PC-9 (cell line): ENCODE measurements at places on chromosomes 16 and 17.

GRCh38 chr17:46727572-46728348, 90.7 kb downstream of the WNT3 start:
- peaks cover 12% of the 10 kb centered on the region for H3K4me1 ChIP-seq
- H3K4me3 ChIP-seq, result no peak overlapping the region
- no peaks in the 10 kb centered on the region for H3K27me3 ChIP-seq
- peak; percentile 65 for DNase-seq
- no peaks in the 10 kb centered on the region for H3K36me3 ChIP-seq

GRCh38 chr17:47188271-47188875, 722 bp downstream of the CDC27 start:
- peaks cover 32% of the 10 kb centered on the region for H3K4me1 ChIP-seq
- no peaks in the 10 kb centered on the region for H3K27me3 ChIP-seq
- DNase-seq, result no peak

DNA sequence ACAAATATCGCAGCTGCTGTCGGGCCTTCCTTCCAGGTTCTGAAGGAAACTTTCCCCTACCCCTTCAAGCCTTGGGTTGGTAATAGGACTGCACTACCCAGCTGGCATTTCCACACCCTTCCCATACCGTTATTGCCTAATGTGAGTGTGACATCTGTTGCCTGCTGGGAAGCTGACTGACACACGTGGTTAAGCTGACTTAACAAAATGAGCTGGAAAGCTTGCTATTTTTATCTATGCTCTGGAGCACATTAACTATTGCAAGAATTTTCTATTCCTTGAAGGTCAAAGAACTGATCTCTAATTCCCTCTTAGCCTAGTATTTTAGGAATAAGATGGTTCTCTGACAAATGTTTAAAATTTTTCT, 79.5 kb downstream of the PMP22 start:
- no peak overlapping the region for H3K4me3 ChIP-seq
- no peaks in the 10 kb centered on the region for H3K4me1 ChIP-seq
- no peak overlapping the region for H3K27ac ChIP-seq
- H3K36me3 ChIP-seq, result no peaks in the 10 kb centered on the region
- DNase-seq, result no peak

GRCh38 chr17:67990909-67991308, 5.4 kb downstream of the C17orf58 start:
- DNase-seq, result no peak
- peaks cover 24% of the 10 kb centered on the region for H3K4me1 ChIP-seq
- 0 out of 2 replicates have a peak, but pooled peaks cover 3% of the 10 kb centered on the region for H3K36me3 ChIP-seq
- no peaks in the 10 kb centered on the region for H3K27me3 ChIP-seq
- no peak overlapping the region for H3K4me3 ChIP-seq

- H3K27me3 ChIP-seq, result no peaks in the 10 kb centered on the region
Measured at GRCh38 chr17:49700960-49701359, 6.8 kb downstream of the SLC35B1 start.

- peaks cover 69% of the 10 kb centered on the region for H3K4me1 ChIP-seq
- DNase-seq, result peak; percentile 88
- no peaks in the 10 kb centered on the region for H3K27me3 ChIP-seq
- H3K27ac ChIP-seq, result peak overlapping the region; percentile 94
Measured at GRCh38 chr17:64385187-64386083, 5.2 kb downstream of the PECAM1 start.

DNA sequence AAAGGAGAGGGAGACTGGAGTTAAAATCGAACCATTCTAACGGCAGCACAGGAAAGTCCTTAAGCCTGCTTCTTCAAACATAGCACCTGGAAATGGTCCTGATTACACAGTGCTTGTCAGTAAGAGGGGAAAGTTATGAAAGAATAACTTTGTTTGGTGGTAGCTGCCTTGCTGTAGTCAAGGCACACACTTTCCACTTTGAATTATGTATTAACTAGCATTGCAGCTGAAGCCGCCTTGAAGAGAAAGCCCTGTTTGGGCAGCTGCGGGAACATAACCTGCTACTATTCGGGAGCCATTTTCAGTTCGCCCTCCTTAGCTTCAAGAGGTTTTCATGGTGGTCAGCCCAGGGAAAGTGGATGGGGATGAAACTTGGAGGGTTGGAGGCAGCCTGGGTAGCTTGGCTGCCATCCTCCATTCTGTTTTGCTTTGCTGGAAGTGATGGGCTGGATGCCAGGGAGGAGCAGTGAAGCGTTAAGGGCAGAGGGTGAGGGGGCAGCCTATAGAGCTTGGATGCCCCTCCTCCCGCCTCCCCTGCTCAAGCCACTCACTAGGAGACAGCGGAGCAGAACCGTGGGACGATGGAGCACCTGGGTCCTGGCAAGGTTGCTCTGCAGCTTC, 5.3 kb upstream of the HAS3 start:
- H3K27me3 ChIP-seq, result no peaks in the 10 kb centered on the region
- no peak overlapping the region for H3K4me3 ChIP-seq
- no peak overlapping the region for H3K27ac ChIP-seq
- H3K36me3 ChIP-seq, result no peaks in the 10 kb centered on the region
- H3K4me1 ChIP-seq, result no peaks in the 10 kb centered on the region; the same call in 1 of the 2 replicates

- H3K4me1 ChIP-seq, result peaks cover 23% of the 10 kb centered on the region
Measured at GRCh38 chr16:47925811-47926460, 229.9 kb downstream of the ABCC12 start.

- H3K4me1 ChIP-seq, result peaks cover 23% of the 10 kb centered on the region
- H3K36me3 ChIP-seq, result no peaks in the 10 kb centered on the region
- peak; percentile 60 for DNase-seq
- H3K27me3 ChIP-seq, result no peaks in the 10 kb centered on the region
Measured at GRCh38 chr16:57091200-57091974, 996 bp upstream of the CPNE2 start.

- peak; percentile 94 for DNase-seq
- peak overlapping the region; percentile 61 for H3K4me3 ChIP-seq
- no peaks in the 10 kb centered on the region for H3K27me3 ChIP-seq
- no peaks in the 10 kb centered on the region for H3K36me3 ChIP-seq
Measured at GRCh38 chr16:3152277-3152990, 17.6 kb downstream of the ZNF213 start.

- no peak overlapping the region for H3K27ac ChIP-seq
- H3K4me1 ChIP-seq, result no peaks in the 10 kb centered on the region
- H3K36me3 ChIP-seq, result no peaks in the 10 kb centered on the region
- peaks cover 19% of the 10 kb centered on the region for H3K27me3 ChIP-seq
- no peak overlapping the region for H3K4me3 ChIP-seq
Measured at GRCh38 chr16:21126518-21126917, 24.1 kb downstream of the DNAH3 start.

DNA sequence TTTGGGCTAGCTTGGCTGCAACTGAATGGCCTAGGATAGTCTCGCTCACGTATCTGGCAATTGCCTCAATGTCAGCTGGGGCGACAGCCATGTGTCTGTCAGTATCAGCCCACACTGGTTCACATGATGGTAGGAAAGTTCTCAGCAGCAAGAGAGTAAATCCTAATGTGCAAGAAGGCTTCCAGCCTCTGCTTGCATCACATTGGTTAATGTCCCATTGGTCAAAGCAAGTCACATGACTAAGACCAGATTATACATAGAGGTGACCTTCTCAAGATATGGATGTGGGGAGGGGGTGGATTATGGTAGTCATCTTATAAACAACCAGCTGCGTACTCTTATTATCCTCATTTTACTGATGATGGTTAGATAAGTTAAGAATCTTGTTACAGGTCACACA, 31.0 kb downstream of the CHP2 start:
- H3K4me1 ChIP-seq, result no peaks in the 10 kb centered on the region
- no peak overlapping the region for H3K27ac ChIP-seq
- DNase-seq, result no peak
- no peak overlapping the region for H3K4me3 ChIP-seq
- no peaks in the 10 kb centered on the region for H3K36me3 ChIP-seq

DNA sequence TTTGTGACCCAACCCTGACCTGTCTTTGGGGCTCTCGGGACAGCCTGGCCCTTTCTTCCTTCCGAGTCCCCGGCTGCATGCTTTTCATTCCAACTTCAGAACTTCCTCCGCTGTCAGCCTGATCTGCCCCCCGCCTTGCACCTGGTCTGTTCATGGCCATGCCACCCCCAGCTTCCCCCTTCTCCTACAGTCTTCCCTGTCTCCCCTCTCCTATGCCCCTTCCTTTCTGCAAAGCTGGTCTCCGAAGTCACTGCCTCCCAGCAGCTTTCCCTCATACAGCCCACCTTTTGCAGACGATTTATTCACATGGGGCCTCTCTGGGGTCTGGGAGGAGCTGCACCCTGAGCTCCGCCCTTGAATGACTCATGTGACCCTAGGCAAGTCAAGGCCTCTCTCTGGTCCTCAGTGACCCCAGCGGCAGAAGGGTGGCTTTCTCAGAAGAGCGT, 47.1 kb upstream of the SDK2 start:
- H3K4me3 ChIP-seq, result no peak overlapping the region
- H3K4me1 ChIP-seq, result no peaks in the 10 kb centered on the region
- H3K27me3 ChIP-seq, result peaks cover 63% of the 10 kb centered on the region

DNA sequence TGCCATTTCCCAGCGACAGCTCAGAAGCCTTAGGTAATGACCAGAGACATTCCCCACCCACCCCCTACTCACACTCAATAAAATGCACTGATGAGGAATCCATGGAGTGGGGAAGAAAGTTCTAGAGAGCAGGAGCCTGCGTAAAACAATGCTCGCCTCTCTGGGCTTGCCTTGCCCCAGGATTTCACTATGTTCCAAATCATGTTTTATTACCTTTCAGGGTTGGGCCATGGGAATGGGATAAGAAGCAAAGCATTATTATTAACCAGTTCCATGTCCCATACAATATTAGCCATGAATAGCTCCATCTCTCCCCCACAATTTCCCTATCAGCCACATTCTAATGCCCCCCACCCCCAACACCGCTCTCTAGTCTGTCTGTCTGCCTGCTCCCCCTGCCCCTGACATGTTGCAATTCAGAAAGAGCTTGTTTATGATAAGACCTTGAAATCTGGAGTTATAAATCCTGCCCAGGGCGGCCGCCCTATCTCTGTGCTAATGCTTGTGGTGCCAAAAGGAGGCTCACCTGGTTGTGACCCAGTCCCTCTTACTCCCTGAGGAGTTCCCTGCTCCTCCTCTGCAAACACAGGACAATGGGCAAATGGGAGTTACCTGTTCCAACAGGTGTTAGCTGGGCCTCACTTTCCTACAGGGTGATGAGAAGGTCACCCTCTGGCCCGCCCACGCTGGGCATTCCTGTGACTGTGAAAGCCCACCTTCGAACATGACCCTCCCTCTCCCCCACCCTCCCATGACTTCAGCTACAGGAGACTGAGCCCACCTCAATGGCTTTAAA, 28.0 kb upstream of the DDX52 start:
- H3K27me3 ChIP-seq, result no peaks in the 10 kb centered on the region
- H3K27ac ChIP-seq, result peak overlapping the region; percentile 53
- H3K36me3 ChIP-seq, result no peaks in the 10 kb centered on the region
- no peak for DNase-seq
- H3K4me3 ChIP-seq, result no peak overlapping the region
- H3K4me1 ChIP-seq, result peaks cover 16% of the 10 kb centered on the region

DNA sequence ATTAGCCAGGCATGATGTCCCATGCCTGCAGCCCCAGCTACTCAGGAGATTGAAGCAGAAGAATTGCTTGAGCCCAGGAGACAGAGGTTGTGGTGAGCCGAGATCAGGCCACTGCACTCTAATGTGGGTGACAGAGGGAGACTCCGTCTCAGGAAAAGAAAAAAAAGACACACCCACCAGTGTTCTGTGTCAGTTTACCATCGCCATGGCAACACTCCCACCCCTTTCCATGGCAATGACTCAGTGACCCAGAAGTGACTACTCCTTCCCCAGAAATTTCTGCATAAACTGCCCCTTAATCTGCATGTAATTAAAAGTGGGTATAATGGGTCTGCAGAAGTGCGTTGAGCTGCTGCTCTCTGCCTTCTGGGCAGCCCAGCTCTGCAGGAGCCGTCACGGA, 4.0 kb upstream of the ZC3H18 start:
- H3K27ac ChIP-seq, result no peak overlapping the region
- no peak overlapping the region for H3K4me3 ChIP-seq
- no peaks in the 10 kb centered on the region for H3K36me3 ChIP-seq
- peaks cover 6% of the 10 kb centered on the region; the same call in 1 of the 2 replicates for H3K4me1 ChIP-seq

- H3K4me1 ChIP-seq, result peaks cover 42% of the 10 kb centered on the region
- no peaks in the 10 kb centered on the region for H3K27me3 ChIP-seq
- peak overlapping the region; percentile 54; the same call in 1 of the 2 replicates for H3K4me3 ChIP-seq
- peak; percentile 81 for DNase-seq
- H3K27ac ChIP-seq, result peak overlapping the region; percentile 100
- no peaks in the 10 kb centered on the region for H3K36me3 ChIP-seq
Measured at GRCh38 chr17:82876149-82876548, 36.3 kb upstream of the ZNF750 start.

- no peaks in the 10 kb centered on the region for H3K27me3 ChIP-seq
- no peaks in the 10 kb centered on the region for H3K4me1 ChIP-seq
- DNase-seq, result no peak
Measured at GRCh38 chr17:77391668-77392375, 251.1 kb downstream of the SEC14L1 start.

GRCh38 chr16:57585051-57585687, 42.7 kb downstream of the ADGRG5 start:
- H3K36me3 ChIP-seq, result no peaks in the 10 kb centered on the region
- peaks cover 3% of the 10 kb centered on the region for H3K4me1 ChIP-seq
- no peaks in the 10 kb centered on the region for H3K27me3 ChIP-seq
- no peak overlapping the region for H3K4me3 ChIP-seq
- DNase-seq, result no peak
- H3K27ac ChIP-seq, result no peak overlapping the region

- no peak for DNase-seq
- no peaks in the 10 kb centered on the region for H3K27me3 ChIP-seq
- H3K36me3 ChIP-seq, result no peaks in the 10 kb centered on the region
- no peak overlapping the region for H3K27ac ChIP-seq
Measured at GRCh38 chr16:88727871-88728270, 21.6 kb downstream of the CTU2 start.

- peaks cover 38% of the 10 kb centered on the region; the same call in 1 of the 2 replicates for H3K27me3 ChIP-seq
- peaks cover 3% of the 10 kb centered on the region; the same call in 1 of the 2 replicates for H3K4me1 ChIP-seq
- H3K4me3 ChIP-seq, result no peak overlapping the region
- DNase-seq, result no peak
Measured at GRCh38 chr17:48629411-48629759, 3.2 kb upstream of the HOXB9 start.

DNA sequence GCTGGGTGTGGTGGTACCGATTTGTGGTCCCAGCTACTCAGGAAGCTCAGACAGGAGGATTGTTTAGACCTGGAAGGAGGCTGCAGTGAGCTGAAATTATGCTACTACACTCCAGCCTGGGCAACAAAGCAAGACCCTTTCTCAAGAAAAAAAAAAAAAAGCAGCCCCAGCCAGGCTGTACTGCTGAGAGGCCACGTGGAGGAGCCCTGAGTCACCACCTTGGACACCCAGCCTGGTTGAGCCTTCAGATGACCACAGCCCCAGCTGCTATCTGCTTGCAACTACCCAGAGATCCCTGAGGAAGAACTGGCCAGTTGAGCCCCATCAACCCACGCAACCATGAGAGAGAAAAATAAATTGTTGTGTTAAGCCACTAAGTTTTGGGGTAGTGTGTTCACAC, 23.6 kb upstream of the GPRC5C start:
- DNase-seq, result peak; percentile 36
- H3K27ac ChIP-seq, result no peak overlapping the region
- no peak overlapping the region for H3K4me3 ChIP-seq
- no peaks in the 10 kb centered on the region for H3K4me1 ChIP-seq
- H3K27me3 ChIP-seq, result no peaks in the 10 kb centered on the region
- H3K36me3 ChIP-seq, result no peaks in the 10 kb centered on the region

- H3K4me1 ChIP-seq, result peaks cover 26% of the 10 kb centered on the region
- no peaks in the 10 kb centered on the region for H3K27me3 ChIP-seq
- H3K4me3 ChIP-seq, result peak overlapping the region; percentile 47; the same call in 1 of the 2 replicates
- peak; percentile 92 for DNase-seq
- H3K36me3 ChIP-seq, result no peaks in the 10 kb centered on the region
- H3K27ac ChIP-seq, result peak overlapping the region; percentile 94
Measured at GRCh38 chr16:29943846-29944799, 17.8 kb upstream of the TMEM219 start.

- H3K36me3 ChIP-seq, result no peaks in the 10 kb centered on the region
- H3K27me3 ChIP-seq, result no peaks in the 10 kb centered on the region
- no peak for DNase-seq
- H3K27ac ChIP-seq, result no peak overlapping the region
- peaks cover 10% of the 10 kb centered on the region for H3K4me1 ChIP-seq
- no peak overlapping the region for H3K4me3 ChIP-seq
Measured at GRCh38 chr17:67434061-67434525, 57.0 kb downstream of the PITPNC1 start.
